Renal cortex interstitium (tissue), 15 donors: ENCODE measurements at places on chromosomes 13 and 19.
A peak's percentile ranks its signal among the peaks of the same experiment; 100 is the strongest.

DNA sequence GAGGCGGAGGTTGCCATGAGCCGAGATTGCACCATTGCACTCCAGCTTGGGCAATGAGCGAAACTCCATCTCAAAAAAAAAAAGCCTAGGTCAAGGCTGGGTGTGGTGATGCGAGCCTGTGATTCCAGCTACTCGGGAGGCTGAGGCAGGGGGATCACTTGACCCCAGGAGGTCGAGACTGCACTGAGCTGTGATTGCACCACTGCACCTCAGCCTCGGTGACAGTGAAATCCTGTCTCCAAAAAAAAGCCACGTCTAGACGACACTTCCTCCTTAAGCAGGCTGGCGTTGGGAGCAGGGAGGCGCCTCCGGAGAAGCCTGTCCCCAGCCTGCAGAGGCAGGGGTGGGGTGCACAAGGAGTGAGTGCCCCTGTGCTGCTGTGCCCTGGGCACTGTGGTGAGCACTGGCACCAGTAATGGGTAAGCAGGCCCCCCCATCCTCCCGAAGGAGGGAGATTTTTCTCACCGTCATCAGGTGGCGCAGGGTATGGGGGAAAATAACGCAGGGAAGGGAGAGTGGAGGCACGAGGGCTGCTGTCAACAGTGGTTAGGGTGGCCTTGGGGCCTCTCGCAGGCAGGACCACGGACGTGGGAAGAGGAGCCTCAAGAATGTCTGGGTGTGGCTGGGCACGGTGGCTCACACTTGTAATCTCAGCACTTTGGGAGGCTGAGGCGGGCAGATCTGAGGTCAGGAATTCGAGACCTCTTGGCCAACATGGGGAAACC lies 706 bp downstream of the P2RY11 start:
- DNase-seq: no peak

DNA sequence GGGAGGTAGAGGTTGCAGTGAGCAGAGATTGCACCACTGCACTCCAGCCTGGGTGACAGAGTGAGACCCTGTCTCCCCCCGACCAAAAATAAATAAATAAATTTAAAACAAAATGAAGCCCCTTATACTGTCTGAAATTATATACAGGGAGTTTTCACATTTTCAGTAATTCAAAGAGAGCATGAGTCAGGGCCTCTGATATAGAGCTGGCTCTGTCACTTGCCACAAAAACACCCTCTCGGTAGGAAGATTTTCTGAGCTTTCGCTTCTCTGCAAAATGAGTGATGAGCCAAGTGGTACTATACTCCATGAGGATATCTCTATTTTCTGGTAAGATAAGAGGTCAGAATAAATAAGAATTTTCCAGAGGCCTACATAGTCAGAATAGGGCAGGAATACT lies 462.9 kb downstream of the COG6 start:
- no peak for DNase-seq

DNA sequence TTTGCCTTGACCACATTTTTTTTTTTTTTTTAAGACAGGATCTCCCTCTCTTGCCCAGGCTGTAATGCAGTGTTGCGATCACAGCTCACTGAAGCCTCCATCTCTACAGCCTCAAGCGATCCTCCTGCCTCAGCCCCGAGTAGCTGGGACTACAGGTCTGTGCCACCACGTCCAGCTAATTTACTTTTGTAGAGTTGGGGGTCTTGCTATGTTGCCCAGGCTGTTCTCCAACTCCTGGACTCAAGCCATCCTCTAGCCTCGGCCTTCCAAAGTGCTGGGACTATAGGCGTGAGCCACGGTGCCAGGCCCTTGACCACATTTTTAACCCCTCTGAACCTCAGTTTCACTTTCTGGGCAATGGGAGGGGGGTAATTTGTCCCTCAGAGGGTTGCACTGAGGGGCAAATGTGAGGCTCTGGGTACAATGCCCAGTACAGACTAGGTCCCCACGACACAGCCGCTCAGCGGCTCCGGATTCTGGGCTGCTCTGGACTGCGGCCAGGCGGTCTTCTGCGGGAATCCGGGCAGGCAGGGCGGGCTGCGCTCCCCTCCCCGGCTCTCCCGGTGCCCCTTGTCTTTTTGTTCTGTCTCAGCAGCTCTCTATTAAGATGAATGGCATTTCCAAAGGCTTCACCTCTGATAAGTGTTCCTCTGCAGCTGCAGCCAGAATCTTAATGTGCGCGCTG lies 3.8 kb upstream of the ALOX5AP start:
- no peak for DNase-seq

DNA sequence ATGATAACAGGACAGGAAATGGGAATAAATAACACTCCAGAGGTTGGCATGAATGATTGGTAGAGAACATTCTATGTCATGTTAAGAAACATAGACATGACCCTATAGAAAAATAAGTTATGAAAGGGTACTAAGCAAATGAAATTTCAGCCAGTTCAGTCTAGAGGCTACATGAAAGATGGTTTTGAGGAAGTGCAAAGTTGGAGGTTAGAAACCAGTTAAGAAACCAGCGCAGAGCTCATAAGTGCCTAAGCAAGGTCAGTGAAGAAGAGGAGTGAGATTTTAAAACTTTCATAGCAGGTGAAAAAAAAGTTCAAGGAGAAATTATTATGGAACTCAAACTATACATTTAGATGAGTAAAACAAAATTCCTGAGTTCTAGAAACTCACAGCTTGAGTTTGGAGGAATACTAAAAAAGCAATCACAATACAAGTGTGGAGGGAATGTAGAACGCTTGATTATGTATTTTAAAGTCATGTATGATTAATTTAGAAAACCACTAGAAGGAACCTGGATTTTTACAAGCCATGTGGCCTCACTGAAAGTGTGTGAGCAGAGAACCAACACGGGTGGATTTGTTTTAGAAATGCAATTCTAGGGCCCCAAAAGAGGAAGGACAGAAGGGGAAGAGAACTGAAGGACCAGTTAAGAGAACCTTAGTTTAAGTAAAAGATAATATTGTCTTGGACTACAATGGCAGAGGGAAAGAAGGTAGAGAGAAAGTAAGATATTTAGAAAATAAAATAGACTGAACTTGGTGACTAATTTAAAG lies 162.4 kb downstream of the PCDH20 start:
- DNase-seq: no peak

- no peak for DNase-seq
Observed at GRCh38 chr13:108302279-108302678, 32.8 kb downstream of the TNFSF13B start.

GRCh38 chr19:54473071-54473891 lies at the start of gene CDC42EP5:
CDC42EP5 (minus strand) TSS chr19:54473296; CDS start chr19:54465547, 7,749 bp downstream.
- peak; percentile 85 for DNase-seq
